Left ventricle myocardium superior (tissue), 1 donor: ENCODE measurements at places on chromosomes 2 and 18. TPM values are rescaled to one million over a fixed set of nuclear protein-coding genes. Genes with fewer than 3 reads are reported as not detected.

GRCh38 chr2:28475088-28475595 lies 20.7 kb upstream of the PLB1 start:
- no peak for DNase-seq

DNA sequence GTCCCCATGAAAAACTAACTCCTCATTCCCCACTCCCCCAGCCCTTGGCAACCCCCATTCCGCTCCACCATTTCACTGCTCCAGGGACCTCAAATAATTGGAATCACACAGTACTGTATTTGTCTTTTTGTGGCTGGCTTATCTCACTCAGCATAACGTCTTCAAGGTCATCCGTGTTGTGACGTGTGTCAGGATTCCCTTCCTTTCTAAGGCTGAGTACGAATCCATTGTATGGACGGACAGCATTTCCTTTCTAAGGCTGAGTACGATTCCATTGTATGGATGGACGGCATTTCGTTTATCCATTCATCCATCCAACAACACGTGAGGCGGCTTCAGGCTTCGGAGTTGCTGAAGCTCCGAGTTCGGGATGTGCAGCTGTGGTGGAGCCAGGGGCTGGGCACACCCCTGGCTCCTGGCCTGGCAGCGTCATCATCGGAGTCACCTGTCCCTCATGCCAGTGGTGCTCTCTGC lies 1.2 kb upstream of the ASB1 start:
- no peak for DNase-seq

DNA sequence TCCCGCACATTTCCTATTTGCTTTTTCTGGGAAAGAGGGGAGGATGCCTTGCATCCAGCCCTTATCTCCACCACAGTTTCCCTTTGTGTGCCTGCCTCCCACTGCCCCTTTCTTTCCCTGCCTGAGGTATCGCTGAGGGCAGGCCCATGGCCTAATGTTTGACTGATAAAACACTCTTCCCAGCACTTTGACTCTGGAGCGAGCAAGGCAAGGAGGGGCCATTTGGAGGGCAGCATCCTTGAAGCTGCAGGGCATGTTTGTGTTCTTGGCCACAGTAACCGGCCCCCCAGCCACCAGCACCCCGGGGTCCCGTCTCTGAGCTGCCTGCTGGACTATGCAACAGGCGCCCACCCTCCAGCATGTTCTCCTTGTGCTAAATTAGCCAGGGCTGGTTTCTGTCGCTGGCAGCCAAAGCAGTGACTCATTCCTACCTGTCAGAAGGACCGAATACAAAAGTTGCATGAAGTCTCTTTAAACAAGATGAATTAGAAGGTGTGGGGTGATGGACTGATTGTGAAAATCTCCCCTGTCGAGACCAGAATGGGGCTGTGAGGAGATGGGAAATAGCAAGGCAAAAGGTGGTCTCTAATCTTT lies 50.7 kb downstream of the BCL2L11 start:
- DNase-seq = no peak

DNA sequence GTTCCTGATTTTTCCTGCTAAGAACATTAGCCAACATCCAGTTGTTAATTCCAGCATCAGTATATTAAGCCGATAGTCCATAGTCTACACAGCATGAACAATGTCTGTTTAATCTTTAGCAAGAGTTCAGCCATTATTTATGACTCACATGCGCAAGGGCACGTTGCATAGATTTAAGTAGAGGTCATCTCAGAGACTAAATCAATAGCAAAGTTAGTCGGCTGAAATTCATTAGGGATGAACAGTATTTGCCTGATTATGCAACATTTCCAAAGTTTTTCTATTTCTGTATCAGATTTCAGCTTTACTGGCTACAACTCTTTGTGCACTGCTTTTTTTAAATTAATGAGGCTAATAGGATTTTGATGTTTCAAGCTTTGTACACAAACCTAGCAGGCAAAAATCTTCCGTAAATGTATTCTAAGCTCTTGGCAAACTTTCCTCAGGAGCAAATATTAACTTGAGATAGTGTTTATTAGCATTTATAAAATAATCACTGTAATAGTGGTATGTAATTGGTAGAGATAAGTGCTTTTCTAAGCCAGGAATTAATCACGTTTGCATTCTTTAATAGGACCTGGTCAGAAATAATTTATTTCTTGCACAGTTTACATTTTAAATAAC lies 578.7 kb upstream of the ID2 start:
- DNase-seq = no peak

DNA sequence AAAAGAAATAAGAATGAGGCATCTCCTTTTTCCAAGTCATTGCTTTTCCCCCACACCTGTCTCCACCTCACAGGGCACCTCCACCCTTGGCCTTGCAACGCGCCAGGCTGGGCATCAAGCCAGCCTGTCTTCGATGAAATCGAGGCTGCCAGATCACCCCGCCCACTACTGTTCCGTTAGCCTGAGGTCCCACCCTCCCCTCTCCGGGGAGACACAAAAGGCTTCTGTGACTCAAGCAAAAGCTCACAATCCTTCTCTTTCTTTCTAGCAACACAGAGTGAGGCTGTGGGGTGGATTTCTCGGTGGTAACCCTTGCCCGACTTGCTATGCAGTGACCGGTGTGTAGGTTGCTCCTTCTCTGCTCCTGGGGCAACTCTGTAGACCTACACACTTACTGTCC lies 9.9 kb downstream of the TNP1 start:
- peak; percentile 81 for DNase-seq

DUSP11 gene
- total RNA-seq = 12.9 TPM

DNA sequence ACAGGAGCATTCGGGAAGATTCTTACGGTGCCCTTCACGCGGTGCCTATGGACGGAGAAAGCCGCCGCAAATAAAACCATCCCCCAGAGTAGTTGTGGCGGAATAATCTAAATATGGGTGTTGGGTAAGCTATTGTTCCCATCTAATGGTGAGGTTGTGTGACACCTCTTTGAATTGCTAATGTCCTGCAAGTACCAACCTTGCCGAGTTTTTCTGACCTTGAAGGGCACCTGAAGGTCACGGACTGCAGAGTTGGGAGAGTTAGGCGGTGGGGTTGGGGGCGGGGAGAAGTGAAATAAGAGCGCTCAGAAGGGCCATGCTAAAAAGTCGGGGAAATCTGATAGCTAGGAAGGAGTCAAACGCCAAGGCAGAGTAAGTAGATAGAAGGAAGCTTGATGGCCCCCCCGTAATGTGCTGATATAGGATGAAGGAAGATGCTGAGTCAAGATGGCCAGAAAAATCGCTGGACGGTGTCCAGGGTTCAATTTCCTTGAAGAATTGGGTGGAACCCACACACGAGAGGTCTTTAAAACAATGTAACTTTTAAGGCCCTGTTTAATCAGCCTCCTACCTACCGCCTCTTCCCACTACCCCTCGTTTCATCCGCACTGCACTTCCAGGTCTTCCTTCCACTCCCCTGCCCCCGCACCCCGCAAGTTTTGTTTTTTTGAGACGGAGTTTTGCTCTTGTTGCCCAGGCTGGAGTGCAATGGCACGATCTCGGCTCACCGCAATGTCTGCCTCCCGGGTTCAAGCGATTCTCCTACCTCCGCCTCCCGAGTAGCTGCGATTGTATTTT lies 600 bp downstream of the KATNAL2 start:
- DNase-seq = no peak

DNA sequence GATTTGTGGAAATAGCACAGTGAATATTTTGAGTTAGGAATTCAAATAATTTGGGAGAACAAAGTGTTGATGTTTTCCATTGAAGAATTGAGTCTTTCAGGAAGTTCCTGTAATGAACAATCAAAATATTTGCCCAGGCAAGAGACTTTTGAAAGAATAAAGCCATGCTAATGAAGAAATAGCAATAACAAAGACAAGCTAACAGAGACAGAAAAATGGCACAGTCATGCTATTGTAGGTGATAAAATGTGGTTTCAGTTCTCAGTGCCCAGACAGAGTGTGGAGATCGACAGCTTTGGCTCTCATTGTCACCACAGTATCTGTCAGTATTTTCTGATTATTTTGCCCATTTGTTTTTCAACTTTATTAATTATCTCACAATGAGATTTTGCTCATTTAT lies 490.8 kb upstream of the PIK3C3 start:
- DNase-seq = no peak

- DNase-seq = no peak
These were observed 56.5 kb downstream of the SEPTIN10 start for GRCh38 chr2:109557309-109557708.

MYCN gene
- 0.45 TPM for total RNA-seq

HK2 gene
- 3.8 TPM for total RNA-seq

DNA sequence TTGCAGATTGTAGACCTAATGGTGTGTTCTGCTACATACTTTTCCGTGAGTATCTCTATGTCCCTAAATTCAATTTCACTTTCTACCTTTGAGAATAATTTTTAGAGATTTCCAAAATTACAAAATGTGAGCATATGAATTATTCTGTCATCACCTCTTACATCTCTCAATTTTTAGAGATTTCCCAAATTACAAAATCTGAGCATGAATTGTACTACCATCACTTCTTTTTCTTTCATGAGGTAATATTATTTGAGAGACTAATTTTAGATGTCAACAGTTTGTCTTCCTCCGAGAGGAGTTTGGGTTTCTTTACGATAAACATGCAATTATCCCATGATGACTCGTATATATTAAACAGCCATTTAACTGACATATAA lies 32.1 kb downstream of the INSIG2 start:
- DNase-seq = no peak

ASPRV1 gene
- total RNA-seq = 0.84 TPM

- no peak for DNase-seq
These were observed 96.9 kb upstream of the MSTN start for GRCh38 chr2:190159453-190159852.

- DNase-seq = no peak
These were observed 53.5 kb upstream of the PGAP1 start for GRCh38 chr2:196980001-196980400.

DGKD gene
- 27.1 TPM for total RNA-seq

LRP2 gene
- 2.0 TPM for total RNA-seq

GRCh38 chr2:15734674-15735483 lies 143.2 kb downstream of the DDX1 start:
- no peak for DNase-seq

DNA sequence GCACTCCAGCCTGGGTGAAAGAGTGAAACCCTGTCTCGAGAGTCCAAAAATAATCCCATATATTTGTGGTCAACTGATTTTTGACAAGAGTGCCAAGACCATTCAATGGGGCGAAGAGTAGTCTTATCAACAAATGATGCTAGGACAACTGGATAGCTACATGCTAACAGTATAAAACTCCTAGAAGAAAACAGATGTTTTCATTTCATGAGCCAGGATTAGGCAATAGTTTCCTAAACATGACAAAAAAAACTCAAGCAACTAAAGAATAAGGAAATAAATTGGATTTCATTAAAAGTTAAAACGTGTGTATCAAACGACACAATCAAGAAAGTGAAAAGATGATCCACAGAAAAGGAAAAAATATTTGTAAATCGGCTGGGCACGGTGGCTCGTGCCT lies 6.3 kb downstream of the LIMS2 start:
- DNase-seq = no peak

DNA sequence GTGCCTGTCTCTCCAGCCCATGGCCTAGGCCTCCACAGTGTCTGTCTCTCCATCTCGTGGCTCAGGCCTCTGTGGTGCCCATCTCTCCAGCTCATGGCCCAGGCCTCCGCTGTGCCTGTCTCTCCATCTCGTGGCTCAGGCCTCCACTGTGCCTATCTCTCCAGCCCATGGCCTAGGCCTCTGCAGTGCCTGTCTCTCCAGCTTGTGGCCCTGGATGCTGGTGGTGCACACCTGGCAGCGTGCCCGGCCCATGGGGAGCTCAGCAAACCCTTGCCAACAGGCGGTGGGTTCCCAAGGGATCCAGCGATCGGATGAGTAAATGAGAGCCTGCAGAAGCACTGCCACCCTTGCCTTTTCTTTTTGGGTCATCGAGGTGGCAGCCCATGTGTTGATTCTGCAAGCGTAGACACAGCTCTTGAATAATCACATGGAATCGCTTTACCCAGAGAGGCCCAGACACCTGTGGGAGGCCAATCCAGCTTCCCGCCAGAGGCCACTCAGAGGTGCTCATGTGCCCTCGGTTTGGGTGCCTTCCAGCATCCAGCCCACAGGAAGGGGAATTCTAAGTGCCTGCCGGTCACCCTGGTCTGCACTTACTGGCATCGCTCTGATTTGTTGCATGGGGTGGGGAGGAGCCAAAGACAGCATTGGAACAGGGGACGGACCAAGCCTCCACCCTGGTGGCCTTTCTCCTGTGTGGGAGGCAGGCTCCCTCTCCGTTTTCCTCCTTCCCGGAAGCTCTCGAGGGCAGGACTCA lies 101.8 kb upstream of the HDAC4 start:
- DNase-seq = no peak

GPR45 gene
- total RNA-seq = not detected

GRCh38 chr2:55087501-55087900 lies 37.2 kb upstream of the RTN4 start:
- no peak for DNase-seq

DNA sequence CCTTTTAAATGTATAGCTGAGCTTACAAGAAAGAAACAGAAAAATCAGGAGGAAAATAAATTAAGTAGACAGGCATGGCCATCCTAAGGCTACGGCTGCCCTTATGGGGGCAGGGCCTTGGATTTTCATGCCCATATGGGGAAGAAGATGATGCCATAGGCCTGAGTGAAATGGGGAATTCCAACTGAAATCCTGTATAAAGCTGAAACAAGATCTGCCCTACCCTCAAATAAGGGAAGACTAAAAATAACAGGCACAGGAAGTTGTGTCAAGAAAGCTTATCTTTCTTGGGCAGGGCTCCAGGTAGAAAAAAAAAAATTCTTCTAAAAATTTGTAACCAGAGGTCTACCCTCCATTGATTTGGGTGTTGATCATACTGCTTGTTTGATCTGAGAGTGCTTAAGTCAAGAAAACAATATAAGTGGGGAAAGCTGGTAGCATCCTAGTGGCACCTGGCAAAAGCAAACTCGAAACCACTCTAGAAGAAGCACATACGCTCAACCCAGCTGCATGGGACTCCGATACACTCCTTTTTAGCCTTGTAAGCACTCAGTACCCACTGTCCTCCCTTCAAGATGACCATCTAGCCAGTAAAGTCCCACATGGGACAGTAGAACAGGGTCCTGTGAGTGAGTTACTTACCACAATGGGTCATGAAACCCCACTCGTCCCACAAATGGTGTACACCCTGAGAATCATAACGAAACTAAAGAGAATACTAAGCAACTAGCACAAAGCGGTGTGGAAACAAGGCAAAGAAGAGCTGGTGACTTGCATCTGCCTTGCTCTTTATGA lies 22.3 kb downstream of the DNAH7 start:
- DNase-seq = no peak

CROCC2 gene
- total RNA-seq = not detected

B3GNT7 gene
- total RNA-seq = 8.1 TPM

GRCh38 chr18:34838669-34839068 lies 128.6 kb downstream of the DTNA start:
- DNase-seq = no peak

HOXD13 gene
- not detected for total RNA-seq

PRADC1 gene
- total RNA-seq = 97.7 TPM

PAX3 gene
- total RNA-seq = not detected

C1QL2 gene
- total RNA-seq = not detected

- DNase-seq = no peak
These were observed 58.2 kb upstream of the CD28 start for GRCh38 chr2:203648273-203648672.

TRIM54 gene
- total RNA-seq = 291 TPM

GCG gene
- not detected for total RNA-seq

SGO2 gene
- 0.87 TPM for total RNA-seq
